ENCODE measurements at places on chromosomes 7 and 10.

- DNase-seq = no peak
Observed at GRCh38 chr7:154431045-154431444, 378.8 kb downstream of the DPP6 start.

GRCh38 chr7:116261904-116262303, 51.6 kb downstream of the TES start:
- no peak for DNase-seq

- no peak for DNase-seq
Observed at GRCh38 chr10:45811075-45811474, 36.2 kb downstream of the AGAP4 start.

DNA sequence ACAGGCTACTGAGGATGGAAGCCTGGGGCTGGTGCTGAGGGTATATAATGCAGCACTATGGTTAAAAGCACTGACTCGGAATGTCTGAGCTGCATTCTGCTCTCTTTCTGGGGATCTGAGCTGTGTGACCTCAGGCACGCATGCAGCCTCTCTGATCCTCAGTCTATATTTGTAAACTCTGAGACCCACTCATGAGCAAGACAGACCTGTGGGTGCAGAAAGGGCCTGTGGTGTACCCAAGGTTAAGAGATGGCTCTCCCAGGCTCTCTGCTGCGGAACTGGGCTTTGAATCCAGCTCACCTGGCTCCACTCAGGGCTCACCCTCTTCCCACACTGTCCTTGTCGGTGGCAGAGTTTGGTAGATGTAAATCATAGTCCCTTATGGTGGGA, 89.9 kb downstream of the CHST15 start:
- DNase-seq = no peak

DNA sequence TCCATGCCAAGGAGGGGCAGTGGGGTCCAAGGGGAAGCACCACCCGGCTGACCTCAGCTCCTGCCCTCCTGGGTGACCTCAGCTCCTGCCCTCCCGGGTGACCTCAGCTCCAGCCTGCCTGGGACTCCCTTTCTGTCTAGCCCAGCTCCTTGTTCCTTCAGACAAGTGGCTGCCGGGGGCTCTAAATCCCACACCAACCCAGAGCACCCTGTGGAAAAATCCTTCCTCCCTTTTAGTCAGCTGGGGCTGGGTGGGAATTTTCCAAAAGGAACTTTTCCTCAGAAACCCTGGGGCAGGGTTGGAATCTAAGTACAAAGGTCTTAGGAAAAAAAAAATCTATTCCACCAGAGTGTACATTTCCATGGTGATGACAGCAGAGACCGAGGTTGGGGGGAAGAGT, 36.3 kb downstream of the AKR1B1 start:
- no peak for DNase-seq

- no peak for DNase-seq
Observed at GRCh38 chr10:79101560-79102497, 33.1 kb downstream of the ZMIZ1 start.

- DNase-seq = peak; percentile 29
Observed at GRCh38 chr10:99435986-99436638, 5.7 kb upstream of the GOT1 start.

DNA sequence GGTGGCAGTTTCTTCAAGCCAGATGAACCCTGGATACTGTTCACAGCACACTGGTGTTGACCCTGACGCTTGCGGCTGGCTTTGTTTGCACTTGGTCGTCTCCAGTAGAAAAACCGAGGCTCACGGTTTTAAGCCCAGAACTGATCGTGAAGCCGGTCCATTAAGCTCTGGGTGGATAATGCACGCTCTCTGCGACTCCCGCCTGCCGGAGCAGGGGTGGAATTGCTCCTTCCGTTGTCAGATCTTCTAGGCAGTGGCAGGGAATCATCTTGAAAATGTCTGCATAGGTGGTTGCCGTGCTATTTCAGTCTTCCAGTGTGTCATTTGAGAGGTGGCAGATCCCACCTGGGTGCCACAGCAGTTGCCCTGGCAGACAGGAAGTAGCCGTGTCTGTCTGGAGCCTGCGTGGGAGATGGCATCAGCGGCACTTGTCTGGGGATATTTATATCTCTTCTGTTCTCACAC, 35.9 kb upstream of the AP5Z1 start:
- DNase-seq = no peak

GRCh38 chr7:105890290-105890997, 14.0 kb upstream of the ATXN7L1 start:
- DNase-seq = no peak

DNA sequence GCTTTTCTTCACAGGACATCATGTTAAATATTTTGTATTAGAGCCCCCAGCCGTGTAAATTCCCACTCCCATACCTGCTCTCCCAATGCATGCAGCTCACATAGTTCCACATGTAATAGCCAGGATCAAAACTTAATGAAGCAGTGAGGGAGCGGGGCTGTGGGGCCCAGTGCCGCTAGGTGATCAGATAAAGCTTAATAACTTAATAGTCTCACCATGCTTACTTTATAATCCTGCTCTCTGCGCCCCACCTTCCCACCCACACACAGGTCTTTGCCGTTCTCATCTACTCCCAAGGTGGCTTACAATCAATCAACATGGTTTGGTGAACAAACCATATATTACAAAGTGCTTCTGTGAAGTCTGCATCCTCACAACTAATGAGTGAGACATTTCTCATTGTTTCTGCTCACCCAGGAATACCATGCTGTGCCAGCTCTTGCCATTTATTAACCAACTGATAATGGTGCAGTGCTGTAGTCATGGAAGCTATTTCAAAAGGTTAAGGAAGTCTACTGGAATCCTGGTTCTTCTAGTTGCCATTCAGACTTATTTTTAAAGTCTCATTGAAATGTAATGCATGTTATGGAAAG, 156.4 kb downstream of the CTTNBP2 start:
- no peak for DNase-seq

DNA sequence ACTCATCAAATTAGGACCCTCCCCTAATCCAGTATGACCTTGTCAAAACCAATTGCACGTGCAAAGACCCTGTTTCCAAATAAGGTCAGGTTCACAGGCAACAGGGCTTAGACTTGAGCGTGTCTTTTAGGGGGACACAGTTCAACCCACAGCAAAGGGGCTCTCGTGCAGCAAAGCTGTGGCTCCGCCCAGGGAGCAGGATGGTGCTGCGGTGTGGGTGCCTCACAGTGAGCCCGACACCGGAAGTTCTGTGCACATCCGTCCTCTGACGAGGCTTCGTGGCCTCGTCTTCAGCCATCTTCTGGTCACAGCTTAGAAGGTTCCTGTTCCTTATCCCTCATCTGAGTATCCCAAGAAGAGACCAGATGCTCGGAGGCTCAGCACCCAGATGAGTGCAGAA, 509.2 kb upstream of the FOXK1 start:
- DNase-seq = no peak

DNA sequence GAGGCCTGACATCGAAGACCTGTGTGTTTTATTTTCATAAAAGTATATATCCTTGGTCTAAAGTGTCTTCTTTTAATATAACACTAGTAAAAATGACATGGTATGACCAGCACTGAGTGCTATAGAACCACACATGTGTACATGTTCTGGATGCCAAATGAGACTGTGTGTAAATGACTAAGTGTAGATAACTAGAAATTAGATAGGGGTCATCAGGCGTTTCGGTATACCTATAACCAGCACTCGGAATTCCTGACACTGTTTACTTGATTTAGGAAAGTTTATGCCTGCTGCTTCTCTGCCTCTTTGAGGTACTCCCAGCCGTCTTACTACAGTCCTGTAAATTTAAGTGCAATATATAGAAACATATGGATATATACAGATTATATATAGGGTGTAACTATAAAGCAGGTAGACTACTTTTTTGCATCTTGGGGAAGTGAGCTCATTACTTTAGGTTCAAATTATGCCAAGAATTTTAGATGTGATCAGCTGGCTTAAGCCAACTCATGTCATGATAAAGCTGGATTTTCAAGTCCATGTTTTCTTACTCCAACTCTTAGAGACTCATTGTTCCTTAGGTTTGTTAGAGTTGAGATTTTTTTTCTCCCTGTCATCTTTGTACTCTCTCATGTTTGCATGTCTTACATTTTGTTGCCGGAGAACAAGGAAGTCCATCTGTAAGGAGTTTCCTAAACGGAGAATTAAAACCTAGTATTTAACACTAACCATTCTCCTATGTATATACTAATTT, 62.9 kb downstream of the KLHDC10 start:
- DNase-seq = no peak

GRCh38 chr10:31697271-31698180, 231.1 kb downstream of the ARHGAP12 start:
- DNase-seq = peak; percentile 87

GRCh38 chr10:110505130-110505770, 7.5 kb downstream of the DUSP5 start:
- DNase-seq = no peak

- no peak for DNase-seq
Observed at GRCh38 chr7:133253519-133253875, 619 bp downstream of the EXOC4 start.

GRCh38 chr10:86295351-86295750, 71.2 kb downstream of the GRID1 start:
- DNase-seq = no peak

GRCh38 chr10:59885430-59886134, 20.8 kb downstream of the CCDC6 start:
- DNase-seq = no peak

DNA sequence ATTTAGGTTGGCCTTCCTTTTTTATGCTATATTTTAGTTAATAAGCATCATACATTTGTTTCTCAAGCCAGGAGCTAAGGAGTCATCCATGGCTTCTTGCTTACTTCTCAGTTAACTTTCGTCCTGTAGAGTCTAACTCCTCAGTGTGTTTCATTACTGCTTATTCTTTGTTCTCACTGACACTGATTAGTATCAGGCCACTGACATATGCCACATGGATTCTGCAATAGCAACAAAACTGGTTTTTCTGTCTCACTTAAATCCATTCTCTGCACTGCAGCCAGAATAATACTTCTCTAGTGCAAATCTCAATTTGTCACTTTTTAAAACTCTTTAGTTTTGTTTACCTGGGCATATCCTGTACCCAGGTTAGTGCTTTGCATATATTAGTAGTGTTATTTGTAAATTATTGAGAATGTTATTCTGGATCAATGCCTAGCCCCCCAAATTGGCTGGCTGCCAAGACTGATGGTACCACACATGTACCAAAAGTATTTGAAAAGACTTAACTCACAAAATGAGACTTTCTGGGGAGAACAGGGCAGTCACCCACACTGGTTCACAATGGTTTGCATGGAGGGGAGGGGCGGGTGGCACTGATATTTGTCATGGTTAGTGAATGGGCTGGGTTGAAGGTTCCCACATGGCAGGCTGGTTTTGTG, 79.1 kb downstream of the CCSER2 start:
- no peak for DNase-seq

GRCh38 chr10:130333185-130333584, 197.0 kb downstream of the GLRX3 start:
- no peak for DNase-seq

- DNase-seq = no peak
Observed at GRCh38 chr7:74405191-74405898, 48.4 kb upstream of the GTF2IRD1 start.

- no peak for DNase-seq
Observed at GRCh38 chr7:113873554-113874151, 45.2 kb downstream of the PPP1R3A start.

- DNase-seq = no peak
Observed at GRCh38 chr7:159086301-159086925, 58.3 kb downstream of the VIPR2 start.

DNA sequence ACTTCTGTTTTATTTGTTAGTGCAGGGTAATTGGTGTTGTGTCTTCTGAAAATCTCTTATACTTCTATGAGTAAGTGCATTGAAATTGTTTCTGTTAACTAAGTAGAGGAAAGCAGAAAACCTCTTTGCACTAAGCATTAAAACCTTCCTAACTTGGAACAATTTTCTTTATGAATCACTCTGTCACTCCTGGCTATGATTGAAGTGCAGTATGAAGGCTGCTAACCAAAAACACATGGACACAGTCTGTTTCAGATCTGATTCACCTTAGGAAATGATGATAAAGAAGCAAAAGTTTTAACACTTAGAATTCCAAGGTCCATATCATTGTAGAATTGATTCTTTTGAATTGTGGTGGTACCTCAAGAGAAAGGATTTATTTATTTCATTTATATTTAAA, 41.9 kb downstream of the MET start:
- no peak for DNase-seq

DNA sequence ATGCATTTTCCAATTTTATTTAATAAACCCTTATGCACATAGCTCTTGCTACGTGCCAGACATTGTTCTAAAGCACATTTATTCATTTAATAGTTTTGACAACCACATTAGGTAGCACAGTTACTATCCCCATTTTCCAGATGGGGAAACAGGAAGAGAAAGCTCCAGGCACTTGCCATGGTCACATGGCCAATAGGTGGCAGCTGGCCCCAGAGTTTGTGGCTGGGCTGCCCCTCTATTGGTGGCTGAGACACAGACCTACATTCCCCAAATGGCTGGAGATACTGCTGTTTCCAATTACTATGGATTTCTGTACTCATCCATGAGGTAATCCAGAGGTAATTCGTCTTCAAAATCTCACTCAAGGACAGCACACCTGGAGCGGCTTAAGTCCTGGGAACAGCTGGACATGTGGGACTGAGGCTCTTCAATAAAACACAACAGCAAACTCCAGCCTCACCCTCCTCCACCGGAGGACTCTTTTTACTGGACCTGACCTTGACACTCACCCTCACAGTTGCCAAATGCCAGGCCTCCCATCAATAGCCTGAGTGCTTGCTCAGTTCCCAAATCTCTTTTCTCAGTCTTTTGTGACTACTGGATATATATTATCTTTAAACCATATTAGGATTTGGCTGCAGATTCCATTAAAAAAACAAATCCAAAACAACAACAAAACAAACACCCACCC, 106.1 kb downstream of the CLEC2L start:
- no peak for DNase-seq

GRCh38 chr7:4056552-4057288, 625.4 kb upstream of the FOXK1 start:
- DNase-seq = no peak

DNA sequence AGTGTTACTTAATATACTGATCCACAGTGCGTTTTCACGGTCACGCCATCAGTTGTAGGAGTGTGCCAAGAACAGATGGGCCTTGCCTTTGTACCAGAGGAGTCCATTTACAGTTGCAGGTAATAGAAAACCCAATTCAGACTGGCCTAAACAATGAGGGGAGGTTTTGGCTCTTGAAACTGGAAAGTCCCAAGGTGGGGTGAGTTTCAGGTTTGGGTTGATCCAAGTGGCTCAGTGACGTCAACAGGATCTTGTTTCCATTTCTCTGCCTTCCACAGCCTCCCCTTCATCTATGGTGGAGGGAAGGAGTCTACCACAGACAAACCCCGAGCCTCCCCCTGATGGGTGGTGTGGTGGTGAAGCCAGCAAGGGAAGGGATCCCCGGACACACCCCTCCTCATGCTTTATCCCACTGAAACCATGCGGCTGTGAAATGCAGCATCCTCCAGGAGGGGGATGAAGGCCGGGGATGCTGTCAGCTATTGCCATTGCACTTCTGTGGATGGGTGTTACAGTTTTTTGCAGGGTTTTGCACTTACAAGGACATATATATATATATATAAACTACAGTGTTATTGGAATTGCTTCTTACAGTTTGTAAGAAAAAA, 14.8 kb upstream of the SH2D4B start:
- no peak for DNase-seq

Data from hindlimb muscle (tissue), 1 donor.